ENCODE measurements at places on chromosomes 13 and 19.

- no peak for DNase-seq
Observed at GRCh38 chr13:105785436-105785835, 750.0 kb downstream of the EFNB2 start.

GRCh38 chr19:51327066-51328001 is 14.6 kb downstream of the VSIG10L start:
- DNase-seq: peak; percentile 84

GRCh38 chr19:15893477-15893876 is 4.4 kb downstream of the CYP4F2 start:
- DNase-seq: no peak

- DNase-seq: no peak
Observed at GRCh38 chr13:32153056-32153455, 121.5 kb downstream of the FRY start.

GRCh38 chr13:43665388-43665787 is 121.4 kb downstream of the ENOX1 start:
- no peak for DNase-seq

- DNase-seq: no peak
Observed at GRCh38 chr13:113848020-113848419, 15.9 kb downstream of the GAS6 start.

- no peak for DNase-seq
Observed at GRCh38 chr19:29121684-29122083, 91.3 kb downstream of the UQCRFS1 start.

GRCh38 chr13:24307211-24308067 is 1.9 kb upstream of the C1QTNF9 start:
- no peak for DNase-seq

DNA sequence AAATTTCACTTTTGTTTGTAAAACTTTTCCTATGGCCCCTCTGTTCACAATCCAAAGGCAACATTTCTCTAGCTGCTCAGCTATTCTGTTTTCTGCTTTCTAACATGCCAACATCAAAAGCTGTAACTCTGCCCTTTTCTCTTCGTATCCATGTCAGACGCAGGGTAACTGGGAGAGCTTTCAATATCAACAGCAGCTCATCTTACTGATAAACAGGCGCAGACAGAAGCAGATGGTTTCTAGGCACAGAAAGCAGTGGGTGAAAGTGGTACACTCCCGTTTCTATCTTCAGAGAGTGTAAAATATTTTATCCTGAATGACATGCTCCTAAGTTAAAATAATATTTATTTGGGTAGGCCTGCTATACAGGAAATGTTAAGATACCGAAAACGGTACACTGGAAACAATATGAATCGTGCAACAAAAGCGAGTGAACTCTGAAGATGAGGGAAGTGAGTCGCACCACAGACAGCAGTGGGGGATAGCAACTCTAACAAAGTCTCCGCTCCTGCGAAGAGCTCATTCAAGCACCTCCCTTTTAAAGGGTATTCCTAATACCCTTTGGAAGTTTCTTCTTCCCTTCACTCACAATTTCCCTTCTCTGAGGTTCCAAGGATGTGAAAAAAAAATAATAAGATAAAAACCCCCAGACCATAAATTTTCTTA is 798.3 kb downstream of the GPC5 start:
- DNase-seq: no peak

GRCh38 chr13:98581971-98582702 is 5.2 kb upstream of the STK24 start:
- peak; percentile 68 for DNase-seq

- DNase-seq: no peak
Observed at GRCh38 chr13:24124789-24125476, 35.6 kb upstream of the SPATA13 start.

GRCh38 chr13:51457086-51457815 is 4.4 kb upstream of the INTS6 start:
- DNase-seq: no peak

GRCh38 chr19:32748497-32748896 is 28.9 kb downstream of the TDRD12 start:
- DNase-seq: no peak

DNA sequence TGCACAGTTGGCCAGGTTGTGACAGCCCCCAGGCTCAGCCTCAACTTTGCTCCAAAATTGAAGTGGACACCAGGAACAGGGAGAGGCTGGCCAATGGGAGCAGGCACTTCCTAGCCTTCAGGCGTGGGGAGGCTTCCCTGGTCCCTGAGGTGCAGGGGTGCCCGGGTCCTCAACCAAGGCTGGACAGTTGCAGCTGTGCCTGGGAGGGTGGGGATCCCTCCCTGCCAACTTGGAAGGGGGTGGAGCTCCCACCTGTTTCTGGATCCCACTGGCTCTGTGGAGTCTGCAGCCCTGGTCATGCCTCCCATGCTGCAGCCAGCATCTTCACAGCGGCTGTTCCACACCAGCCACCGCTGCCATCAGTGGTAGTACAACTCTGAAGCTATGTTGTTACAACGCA is 502.8 kb upstream of the SLITRK5 start:
- no peak for DNase-seq

- no peak for DNase-seq
Observed at GRCh38 chr13:98372876-98373275, 195.8 kb upstream of the RNF113B start.

DNA sequence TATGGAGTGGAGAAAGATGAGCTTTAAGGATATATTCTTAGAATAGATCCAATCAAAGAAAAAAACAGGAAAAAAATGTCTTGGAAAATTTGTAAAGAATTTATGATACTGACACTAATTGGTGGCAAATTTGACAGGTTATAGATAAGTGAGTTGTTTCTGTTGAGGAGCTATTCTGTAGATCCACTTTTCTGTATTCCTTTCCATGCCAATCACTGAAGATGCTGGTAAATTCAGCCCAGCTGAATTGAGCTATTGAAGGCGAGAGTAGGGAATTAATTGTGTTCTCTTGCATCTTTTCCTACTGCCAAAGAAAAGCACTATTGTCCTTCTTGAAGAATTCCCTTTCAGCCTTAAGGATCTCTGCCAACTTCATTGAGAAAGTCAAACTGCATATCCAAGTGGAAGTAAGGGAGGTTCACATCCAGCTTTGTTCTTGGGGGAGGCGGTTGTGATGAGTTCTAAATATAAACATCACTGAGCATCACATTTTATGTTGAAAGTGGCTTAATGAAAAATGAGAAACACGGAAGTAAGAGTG is 113.1 kb downstream of the PCDH9 start:
- DNase-seq: peak; percentile 73

GRCh38 chr13:23871616-23872220 is 17.5 kb downstream of the MIPEP start:
- peak; percentile 70 for DNase-seq

DNA sequence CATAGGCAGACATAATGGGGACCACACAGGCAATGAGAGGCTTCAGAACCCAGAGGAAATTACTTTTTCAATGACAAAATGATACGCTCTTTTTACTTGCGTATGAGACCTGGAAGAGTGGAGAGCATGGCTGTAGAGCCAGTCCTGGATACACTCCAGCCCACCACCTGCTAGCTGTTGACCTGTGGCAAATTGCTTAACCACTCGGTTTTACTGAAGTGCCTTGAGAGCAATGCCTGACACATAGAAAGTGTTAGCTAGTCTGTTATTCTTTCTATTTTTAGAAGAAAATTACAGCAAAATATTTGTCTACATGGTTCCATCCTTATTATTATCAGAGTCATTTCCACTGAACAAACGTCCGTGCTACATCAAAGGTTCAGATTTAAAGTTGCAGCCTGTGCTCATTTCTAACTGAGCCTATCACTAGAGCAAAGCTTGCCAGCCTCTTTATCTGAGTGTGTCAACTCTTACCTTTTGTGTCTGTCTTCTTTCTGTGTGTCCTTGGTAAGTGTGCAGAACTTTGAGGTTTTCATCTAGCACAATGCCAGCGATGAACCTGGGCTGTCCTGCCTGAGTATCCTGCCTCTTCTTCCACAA is 9.6 kb upstream of the GPR183 start:
- no peak for DNase-seq

- DNase-seq: peak; percentile 51
Observed at GRCh38 chr13:106373989-106374572, 161.4 kb downstream of the EFNB2 start.

GRCh38 chr19:18450931-18451836 is 13.3 kb upstream of the ISYNA1 start:
- peak; percentile 57 for DNase-seq

GRCh38 chr13:48731957-48732569 is 78.3 kb downstream of the CYSLTR2 start:
- DNase-seq: no peak

DNA sequence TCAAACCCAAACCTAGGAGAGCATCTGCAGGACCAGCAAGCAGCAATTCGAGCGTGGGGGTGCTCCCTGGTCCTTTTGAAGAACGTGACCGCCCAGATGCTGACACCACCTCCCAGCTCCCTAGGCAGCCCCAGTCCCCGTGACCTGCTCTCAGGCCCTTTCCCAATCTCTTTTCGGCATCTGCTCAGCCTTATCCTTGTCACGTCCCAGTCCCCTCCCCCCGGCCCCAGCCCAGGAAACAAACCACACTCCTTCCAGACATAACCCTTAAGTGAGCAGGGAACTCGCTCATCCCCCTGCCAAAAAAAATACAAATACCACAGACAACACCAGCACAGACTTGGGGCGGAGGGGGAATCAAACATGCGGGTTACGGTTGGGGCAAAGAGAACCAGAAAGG is 3.3 kb downstream of the MLLT1 start:
- DNase-seq: no peak

DNA sequence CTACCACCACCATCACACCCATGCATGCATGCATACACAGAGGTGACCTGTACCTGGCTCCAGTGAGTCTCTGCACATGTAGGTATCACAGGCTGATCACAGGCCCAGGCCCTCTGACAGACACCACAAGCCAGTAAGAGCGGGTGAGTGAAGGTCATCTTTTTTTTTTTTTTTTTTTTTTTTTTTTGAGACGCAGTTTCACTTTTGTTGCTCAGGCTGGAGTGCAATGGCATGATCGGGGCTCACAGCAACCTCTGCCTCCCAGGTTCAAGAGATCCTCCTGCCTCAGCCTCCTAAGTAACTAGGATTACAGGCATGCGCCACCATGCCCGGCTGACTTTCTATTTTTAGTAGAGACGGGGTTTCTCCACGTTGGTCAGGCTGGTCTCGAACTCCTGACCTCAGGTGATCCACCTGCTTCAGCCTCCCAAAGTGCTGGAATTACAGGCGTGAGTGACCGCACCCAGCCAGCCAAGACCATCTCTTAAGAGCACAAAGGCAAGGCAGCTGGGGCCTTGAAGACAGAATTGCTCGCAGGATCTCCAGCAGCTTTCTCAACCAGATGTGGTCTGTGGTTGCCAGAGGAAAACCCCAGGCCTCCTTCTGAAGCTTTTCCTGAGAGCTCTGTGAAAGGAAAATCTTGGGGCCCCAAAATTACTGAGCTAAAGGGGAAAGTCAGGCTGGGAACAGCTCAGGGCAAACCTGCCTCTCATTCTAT is 3.2 kb upstream of the NKG7 start:
- no peak for DNase-seq

GRCh38 chr19:18233224-18233825 is 7.1 kb upstream of the PDE4C start:
- DNase-seq: peak; percentile 50

GRCh38 chr13:20303636-20304035 is 71.5 kb upstream of the GJB6 start:
- no peak for DNase-seq

- DNase-seq: no peak
Observed at GRCh38 chr13:103130681-103131210, 64.5 kb upstream of the SLC10A2 start.

Data from COLO829 (cell line).